ENCODE measurements at places on chromosomes 4 and X.

DNA sequence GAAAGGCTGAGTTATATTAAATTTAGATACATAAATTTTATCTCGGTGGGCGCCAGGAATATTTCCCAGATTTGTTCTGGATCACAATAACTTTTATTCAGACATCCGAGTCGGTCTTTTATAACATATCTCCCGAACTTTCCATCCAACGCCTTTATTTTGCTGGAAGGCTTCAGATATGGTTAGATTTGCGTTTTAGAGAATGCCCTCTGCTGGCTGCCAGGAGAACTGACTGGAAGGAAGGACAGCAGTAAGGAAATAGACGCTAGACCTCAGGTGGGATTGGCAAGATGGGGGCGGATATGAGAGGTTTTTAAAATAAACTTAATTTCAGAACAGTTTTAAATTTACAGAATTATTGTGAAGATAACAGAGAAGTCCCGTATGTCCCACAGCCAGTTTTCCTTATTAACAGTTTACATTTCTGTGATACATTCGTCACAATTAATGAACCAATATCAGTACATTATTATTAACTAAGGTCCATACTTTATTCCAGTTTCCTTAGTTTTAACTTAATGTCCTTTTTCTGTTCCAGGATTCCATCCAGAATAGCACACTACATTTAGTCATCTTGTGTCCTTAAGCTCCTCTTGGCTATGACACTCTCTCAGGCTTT is 4.6 kb upstream of the KANTR start:
- no peak for DNase-seq

DNA sequence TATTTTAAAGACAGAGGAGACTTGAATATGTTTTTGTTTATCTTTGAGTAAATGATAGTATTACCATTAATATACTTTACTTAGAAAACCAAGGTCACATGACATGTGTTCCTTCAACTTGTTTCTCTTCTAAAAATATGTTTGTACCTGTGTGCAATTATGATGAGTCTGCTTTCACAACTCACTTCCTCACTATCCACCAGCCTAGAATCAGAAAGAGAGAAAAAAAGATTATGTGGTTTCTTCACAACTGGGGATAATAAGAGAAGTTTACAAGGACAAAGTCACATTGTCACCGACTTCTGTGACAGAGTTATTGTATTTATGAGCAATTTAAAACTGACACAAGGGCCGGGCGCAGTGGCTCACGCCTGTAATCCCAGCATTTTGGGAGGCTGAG is 1112.1 kb downstream of the RPA4 start:
- no peak for DNase-seq

- no peak for DNase-seq
These were observed 5.1 kb downstream of the TIMP1 start for GRCh38 chrX:47587091-47587891.

DNA sequence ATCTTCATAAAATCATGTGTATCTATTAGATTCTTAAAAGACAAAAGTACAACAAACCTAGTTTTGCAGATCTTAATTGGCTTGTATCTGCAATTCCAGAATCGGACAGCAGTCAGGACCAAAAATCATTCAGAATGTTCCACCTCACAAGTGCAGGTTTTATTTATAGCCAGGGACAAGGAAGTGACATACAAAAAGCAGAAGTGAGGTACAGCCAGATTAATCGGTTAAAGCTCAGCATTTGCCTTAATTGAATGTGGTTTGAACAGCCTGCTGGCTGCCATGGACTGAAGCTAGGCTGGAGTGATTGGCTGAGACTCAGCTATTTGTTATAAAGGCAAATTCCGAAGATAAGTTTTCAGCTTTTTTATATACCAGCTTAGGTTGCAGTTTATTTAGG is 932.6 kb downstream of the C4orf33 start:
- no peak for DNase-seq

DNA sequence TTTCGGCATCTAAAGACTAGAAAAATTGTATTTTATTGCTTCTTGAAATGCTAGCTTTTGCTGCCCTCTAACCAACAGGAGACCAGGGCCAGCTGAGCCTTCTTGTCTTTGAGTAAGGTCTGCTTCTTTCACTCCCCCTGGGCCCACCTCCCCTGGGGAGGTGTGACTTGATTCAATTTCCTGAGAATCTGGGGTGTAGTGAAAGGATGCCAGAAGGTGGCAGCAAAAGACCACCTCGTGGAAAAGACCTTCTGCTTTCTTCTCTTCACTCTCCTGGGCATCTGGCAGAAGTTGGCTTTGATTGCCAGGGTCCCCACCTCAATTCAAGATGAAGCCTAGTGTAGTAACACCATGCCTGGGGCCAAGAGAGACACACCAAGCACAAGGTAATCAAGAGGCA is 96.5 kb upstream of the MAOA start:
- peak; percentile 26 for DNase-seq

DNA sequence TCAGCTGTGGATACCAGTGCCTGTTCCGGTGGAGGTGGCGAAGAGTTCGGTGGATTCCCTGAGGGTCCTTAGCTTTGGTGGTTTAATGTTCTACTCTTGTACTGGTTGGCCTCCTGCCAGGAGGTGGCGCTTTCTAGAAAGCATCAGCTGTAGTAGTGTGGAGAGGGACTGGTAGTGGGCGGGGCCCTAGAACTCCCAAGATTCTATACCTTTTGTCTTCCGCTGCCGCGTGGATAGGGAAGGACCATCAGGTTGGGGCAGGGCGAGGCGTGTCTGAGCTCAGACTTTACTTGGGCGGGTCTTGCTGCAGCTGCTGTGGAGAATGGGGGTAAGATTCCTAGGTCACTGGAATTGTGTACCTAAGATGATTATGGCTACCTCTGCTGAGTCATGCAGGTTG is 390.3 kb downstream of the FAM47A start:
- DNase-seq = no peak

GRCh38 chrX:337331-337831 is 18.8 kb upstream of the GTPBP6 start:
- DNase-seq = no peak

GRCh38 chr4:133000012-133000411 is 149.1 kb upstream of the PCDH10 start:
- no peak for DNase-seq

DNA sequence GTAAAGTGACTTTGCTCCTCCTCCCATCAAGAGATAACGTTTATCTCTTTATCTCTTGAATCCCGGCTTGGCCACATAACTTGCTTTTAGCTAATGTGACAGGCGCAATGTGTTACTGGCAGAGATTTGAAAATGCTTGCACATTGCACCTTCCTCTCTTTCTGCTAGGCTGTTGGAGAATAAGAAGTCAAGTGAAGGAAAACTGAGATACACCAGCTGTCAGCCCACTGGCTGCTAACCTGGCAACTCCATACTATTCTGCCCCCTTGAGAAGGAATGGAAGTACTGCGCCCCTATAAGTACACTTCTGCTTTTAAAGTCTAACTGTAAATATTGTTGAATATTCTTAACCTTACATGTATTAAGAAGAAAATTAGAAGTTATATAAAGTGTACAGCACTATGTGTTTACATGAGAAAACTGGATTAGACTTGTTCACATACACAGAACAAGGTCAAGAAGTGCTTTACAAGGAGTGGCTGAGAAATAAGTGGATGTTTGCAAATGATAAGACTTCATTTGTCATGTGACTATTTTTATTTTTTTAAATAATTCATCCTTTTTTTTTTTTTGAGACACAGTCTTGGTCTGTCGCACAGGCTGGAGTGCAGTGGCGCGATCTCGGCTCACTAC is 424.5 kb upstream of the CTSO start:
- no peak for DNase-seq

GRCh38 chrX:107565931-107566603 is 62.2 kb upstream of the PRPS1 start:
- DNase-seq = peak; percentile 2

GRCh38 chrX:153818571-153819383 is 11.6 kb downstream of the PDZD4 start:
- peak; percentile 54 for DNase-seq

- no peak for DNase-seq
These were observed 313.2 kb downstream of the RAPGEF2 start for GRCh38 chr4:159416073-159416472.

GRCh38 chrX:107706309-107706708 is 69.3 kb downstream of the TSC22D3 start:
- no peak for DNase-seq

DNA sequence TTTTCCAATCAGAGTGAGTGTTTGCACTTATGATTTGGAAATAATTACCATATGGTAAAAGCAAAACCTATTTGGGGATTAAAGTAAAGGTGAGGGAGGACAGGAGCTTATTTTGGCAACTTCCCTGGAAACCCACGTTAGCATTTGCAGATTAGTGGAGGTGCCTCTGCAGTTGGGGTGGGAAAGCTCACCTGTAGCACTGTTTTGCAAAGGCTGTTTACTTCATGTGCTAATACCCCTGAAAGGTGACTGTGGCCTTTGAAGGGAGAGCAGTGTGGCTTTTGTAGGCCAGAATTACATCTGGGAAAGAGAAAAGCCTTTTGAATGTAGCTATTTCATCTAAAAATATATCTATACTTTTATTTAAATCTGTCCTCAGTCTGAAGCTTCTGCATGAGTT is 9.4 kb downstream of the SUPT20HL1 start:
- no peak for DNase-seq

GRCh38 chr4:54165438-54165837 is 63.7 kb upstream of the PDGFRA start:
- DNase-seq = no peak

- DNase-seq = no peak
These were observed 58.1 kb upstream of the BCOR start for GRCh38 chrX:40155589-40156469.

- DNase-seq = no peak
These were observed 83.8 kb upstream of the ZIC3 start for GRCh38 chrX:137482136-137482535.

- DNase-seq = no peak
These were observed 10.5 kb downstream of the RBMX start for GRCh38 chrX:136870064-136870463.

- DNase-seq = peak; percentile 85
These were observed at the start of gene EMD for GRCh38 chrX:154378799-154379568. Gene EMD, plus strand, starts transcription at chrX:154379295. Its CDS starts 190 bp downstream, at chrX:154379485.

DNA sequence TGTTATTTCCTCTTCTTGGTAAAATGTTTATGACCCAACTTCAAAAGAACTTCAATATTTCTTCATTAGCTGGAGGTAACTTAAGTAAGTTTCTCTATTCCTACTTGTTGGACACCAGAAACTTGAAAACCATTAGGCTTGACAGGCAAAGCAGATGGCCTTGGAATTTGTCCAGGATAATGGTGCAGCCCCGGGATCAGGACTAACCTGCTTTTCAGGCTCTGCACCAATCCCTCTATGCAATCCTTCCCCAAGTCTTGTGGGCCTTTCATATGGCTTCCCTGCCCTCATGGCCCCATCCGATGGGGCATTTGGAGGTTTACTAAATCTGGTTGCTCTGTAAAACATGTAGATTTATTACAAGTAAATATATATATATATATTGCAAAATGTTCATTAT is 68.5 kb downstream of the SPINK2 start:
- DNase-seq = no peak

DNA sequence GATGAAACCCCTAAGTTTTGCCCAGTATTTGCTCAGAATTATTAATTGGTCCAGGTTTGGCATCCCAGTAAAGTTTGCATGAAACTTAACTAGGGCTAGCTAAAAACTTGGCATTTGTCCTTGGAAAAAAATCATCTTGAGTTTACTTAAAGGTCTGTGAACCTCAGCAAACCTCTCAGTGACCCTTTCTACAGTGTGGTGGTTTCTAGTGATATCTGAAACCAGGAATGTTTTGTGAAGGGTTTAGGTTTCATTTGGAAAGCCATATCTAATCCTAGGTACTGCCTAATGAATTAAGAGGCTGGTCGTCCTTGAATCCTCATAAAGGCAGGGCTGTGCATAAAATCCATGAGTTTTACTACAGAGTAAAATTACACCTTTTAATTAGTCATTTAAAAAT is 218.5 kb upstream of the ANKRD50 start:
- DNase-seq = no peak

DNA sequence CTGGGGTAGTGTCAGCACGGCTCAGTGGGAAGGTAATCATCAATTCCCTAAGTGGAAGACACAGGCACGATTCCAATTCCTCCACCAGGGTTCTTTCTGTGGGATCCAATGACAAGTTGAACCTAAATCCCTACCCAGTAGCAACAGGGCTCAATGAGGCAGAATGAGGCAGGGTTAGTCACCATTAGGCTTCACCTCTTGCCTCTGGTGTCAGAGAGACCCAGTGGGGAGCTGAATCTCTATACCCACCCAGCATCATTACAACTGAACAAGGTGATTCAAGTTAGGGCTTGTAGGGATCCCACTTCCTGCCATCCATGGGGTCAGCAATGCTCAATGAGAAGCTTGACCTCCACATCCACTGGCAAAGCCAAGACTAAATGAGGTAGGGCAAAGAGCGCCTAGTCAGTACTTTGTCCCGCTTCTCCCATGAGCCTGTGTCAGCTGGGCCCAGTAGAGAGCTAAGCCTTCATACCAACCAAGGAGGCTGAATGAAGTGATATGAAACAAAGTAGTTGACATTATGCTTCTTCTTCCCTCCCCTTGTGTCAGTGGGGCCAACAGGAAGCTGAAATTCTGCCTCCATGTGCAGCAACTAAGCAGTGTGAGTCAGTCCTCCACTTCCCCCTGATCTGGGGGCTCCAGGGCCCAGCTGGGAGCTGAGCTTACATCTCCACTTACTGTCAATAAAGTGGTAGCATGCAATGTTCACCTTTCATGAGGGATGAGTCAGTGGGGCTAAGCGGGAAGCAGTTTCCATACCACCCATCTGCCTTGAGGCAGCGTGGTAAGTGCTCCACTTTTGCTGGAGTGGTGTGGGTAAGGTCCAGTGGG is 36.4 kb upstream of the RBM41 start:
- DNase-seq = no peak

- no peak for DNase-seq
These were observed 435.5 kb downstream of the DTHD1 start for GRCh38 chr4:36716874-36717273.

DNA sequence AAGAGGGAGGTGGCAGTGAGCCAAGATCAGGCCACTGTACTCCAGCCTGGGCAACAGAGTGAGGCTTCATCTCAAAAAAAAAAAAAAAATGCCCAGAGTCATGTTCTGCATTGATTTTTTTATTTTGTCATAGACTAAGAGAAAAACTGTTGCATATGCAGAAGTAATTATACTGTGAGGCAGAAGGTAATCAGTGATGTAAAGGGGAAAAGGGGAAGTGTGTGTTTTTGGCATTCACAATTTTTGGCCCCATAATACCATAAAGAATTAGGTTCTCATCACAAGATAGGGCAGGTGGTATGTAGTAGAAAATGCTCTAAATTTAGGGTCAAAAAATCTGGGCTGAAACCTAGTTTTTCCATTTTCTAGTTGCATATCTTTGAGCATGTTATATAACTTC is 47.3 kb upstream of the GAB1 start:
- no peak for DNase-seq

DNA sequence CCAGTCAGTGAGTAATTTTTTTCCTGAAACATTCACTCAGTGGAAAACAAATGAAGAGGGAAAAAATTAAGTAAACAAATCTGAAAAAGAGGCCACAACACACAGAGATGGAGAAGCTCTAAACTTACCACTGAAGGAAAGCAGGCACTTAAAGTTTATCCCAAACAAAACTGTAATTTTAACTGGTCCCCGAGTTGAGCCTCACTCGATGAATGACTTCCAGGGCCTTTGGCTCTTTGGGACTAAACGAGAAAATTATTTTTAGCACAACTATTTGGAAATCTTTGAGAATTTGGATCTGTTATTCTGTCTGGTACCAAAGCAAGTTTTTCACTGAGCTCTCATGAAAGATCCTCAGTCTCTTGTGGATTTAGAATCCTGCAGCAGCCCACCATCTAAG is at the start of gene C1QTNF7:
C1QTNF7 (plus strand) TSS at position 333 of the 400 bp plus-strand sequence. CDS start 7,711 bp downstream, outside the sequence.
- DNase-seq = no peak

- DNase-seq = no peak
These were observed 10.5 kb downstream of the FGF5 start for GRCh38 chr4:80276931-80277330.

- no peak for DNase-seq
These were observed 50.8 kb upstream of the STIM2 start for GRCh38 chr4:26809811-26810210.
